ENCODE measurements at places on chromosomes 11 and 22.

DNA sequence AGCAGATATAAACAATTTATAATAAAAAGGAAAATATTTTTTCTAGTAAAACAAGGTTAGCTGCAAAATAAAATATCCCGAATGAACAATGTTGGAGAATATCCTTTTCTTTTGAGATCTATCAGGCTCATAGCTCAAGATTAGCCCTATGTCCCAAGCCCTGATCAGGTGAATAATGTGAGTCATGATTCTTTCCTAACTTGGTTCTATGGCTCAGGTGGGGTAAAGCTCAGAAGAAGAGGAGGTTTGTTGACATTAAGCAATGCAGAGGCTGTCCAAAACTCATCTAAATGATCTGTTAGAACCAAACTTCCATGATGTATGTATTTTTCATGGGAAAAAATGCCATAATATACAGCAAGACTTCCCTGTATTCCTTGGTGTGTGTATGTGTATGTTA lies 86.1 kb downstream of the TRIM44 start:
- DNase-seq: no peak

- DNase-seq: no peak
Observed at GRCh38 chr11:120956710-120957495, 67.0 kb upstream of the TBCEL start.

- no peak for DNase-seq
Observed at GRCh38 chr22:37254867-37255233, 10.8 kb upstream of the RAC2 start.

DNA sequence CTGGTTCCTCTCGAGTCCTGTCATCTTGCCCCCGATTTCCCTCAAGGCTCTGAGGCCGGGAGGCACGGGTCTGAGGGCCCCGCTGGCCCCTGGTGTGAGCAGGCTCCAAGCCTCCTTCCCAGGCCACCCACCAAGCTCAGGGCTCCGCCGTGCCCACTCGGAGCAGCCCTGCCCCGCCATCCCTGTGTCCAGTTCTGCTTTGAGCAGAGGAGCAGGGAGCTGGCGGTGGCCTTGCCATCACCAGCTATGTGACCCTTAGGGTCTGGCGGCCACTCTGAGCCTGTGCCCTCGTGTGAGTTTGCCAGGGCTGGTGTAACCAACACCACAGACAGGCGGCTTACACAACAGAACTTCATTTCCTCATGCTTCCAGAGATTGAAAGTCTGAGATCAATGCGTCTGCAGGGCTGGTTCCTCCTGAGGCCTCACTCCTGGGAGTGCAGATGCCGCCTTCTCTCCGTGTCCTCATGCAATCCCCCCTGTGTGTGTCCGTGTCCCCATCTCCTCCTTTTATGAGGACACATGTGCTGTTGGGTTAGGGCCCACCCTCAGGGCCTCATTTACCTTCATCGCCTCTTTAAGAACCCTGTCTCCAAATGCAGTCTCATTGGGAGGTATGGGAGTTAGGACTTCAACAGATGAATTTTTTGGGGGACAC lies 36.5 kb upstream of the CELSR1 start:
- no peak for DNase-seq

DNA sequence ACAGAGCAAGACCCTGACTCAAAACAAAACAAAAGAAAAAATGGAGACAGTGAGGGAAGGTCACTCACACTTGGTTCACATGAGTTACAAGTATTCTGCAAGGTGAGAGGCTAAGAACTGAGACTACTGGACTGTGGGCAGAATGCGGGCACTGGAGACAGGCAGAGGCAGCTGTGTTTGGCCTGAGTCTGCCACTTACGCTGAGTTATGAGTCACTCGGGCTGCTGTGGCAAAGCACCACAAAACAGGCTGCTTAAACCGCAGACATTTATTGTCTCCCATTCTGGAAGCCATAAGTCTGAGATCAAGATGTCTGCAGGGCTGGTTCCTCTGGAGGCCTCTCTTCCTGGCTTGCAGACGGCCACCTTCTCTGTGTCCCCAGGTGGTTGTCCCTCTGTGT lies 122.8 kb downstream of the SHANK2 start:
- DNase-seq: no peak

- no peak for DNase-seq
Observed at GRCh38 chr11:46075168-46075567, 46.1 kb downstream of the PHF21A start.

- no peak for DNase-seq
Observed at GRCh38 chr11:107564877-107565218, 687 bp downstream of the ALKBH8 start.

DNA sequence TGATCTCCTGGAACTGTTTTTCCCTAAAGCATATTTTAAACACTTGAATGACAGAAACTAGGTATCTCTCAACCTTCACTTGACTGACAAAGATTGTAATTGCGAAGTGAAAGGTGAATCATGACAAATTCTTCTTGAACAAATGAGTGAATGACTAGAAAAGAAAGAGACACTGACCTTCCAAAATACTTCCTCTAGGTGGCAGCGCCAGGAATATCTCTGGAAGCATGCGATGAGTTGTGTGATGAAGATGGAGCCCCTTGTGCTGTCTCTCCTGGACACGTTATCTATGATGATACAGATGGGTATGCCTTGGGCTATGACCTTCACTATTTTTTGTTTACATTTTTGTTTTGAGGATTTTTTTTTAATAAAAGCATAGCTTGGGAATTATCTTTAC lies 7.0 kb upstream of the CASP12 start:
- no peak for DNase-seq

- no peak for DNase-seq
Observed at GRCh38 chr11:62344210-62344609, 7.0 kb downstream of the ASRGL1 start.

GRCh38 chr11:67581469-67581868 lies 2.1 kb upstream of the GSTP1 start:
- DNase-seq: no peak

DNA sequence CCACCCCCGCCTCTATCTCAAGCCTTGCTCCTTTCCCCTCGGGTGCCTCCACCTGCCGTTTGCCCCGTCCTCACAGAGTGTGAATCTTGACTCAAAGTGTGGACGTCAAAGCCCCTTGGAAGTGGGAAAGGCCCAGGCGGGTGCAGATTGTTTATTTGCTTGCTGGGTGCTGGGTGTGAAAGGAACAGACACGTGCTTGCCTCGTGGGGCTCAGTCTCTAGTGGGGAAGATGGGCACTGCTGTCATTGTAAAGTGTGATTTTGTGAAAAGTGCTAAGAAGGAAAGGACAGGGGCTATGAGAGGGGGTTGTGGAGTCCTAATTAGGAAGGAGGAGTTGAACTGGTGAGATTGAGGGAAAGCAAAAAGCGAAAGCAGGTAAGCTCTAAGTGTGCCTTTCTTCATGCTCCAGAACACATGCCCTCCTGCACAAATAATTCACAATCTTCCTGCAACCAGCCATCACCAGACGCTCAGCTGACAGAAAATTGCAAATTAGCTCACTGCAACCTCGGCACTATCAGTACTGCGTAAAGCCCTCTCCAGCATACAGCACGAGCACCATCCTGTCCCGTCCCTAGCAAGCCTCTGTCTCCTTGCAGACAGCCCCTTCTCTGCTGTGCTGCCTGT lies 9.7 kb upstream of the GCAT start:
- no peak for DNase-seq

GRCh38 chr11:32905028-32905667 lies 12.5 kb downstream of the QSER1 start:
- no peak for DNase-seq

DNA sequence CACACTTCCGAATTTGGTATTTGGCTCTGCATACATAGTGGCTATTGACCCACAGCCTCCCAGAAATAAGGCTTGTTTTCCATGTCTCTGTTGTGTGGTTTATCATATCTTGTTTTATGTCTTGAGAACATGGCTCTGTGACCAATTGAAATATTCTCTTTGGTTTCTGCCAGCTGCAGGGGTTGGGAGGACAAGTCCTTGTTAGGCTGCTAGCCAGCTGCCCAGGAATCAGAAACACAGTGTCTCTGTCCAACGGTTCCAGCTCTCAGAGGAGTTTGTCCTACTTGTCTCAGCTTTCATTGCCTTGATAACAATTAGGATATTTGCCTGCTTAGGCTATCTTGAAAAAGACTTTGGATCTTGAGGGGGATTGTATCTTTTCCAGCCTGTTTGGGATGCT lies 6.0 kb upstream of the SLC7A4 start:
- DNase-seq: no peak

Data from urinary bladder (tissue), 4 donors.